T-helper 1 cell (primary cell): ENCODE measurements at places on chromosomes 16 and 17.

DNA sequence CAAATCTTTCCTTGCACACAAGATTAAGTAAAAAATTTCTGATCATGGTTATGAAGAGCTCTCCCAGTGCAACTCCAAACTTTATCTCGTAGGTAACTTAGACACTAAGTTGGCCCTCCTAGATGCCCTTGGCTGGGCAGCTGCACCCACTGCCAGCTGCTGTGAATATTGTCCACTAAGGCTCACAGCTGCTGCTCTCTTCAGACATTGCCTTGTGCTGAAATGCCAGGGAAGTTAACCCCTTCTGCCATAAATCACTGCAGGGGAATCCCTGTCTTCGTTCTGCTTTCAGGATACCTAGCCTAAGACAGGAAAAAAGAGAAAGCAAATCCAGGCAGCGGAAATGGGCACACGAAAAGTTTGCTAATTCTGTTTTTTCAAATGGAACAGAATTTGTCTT is 106.4 kb downstream of the IRX5 start:
- no peak for DNase-seq

DNA sequence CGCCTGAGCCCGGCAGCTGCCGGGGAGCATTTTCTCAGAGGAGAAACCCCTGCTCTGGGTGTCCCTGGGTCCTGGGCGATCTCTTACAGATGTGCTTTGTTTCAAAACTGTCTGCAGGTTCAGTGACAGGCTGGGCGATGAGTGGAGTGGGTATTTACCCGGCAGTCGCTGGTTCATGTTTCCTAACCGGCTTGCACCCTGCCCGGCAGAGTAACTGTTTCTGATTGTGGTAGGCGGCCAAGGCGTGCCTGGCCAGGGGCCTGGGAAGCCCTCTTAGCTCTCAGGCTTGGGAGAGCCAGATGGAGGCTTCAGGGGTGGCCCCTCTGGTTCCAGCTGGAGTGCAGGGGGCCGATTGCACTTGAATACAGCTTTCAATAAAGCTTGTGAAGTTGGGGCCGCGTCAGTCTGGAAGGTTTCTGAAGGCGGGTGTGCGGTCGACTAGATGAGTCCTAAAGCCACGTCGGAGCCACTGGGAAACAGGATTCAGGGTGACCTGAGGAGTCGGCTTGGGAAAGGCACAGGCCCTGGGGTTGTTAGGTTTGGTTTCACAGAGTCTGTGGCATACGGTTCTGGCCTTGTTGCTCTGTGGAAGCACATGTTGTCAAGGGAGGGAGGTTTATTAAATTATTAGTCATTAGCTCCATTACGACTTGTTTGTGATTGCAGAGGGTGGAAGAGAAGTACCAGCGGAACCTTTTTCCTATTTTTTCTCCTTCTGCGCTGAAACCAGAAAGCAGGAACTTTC is 1.4 kb downstream of the BAIAP2 start:
- no peak for DNase-seq

GRCh38 chr16:62450291-62450690 is 414.1 kb upstream of the CDH8 start:
- DNase-seq: no peak

DNA sequence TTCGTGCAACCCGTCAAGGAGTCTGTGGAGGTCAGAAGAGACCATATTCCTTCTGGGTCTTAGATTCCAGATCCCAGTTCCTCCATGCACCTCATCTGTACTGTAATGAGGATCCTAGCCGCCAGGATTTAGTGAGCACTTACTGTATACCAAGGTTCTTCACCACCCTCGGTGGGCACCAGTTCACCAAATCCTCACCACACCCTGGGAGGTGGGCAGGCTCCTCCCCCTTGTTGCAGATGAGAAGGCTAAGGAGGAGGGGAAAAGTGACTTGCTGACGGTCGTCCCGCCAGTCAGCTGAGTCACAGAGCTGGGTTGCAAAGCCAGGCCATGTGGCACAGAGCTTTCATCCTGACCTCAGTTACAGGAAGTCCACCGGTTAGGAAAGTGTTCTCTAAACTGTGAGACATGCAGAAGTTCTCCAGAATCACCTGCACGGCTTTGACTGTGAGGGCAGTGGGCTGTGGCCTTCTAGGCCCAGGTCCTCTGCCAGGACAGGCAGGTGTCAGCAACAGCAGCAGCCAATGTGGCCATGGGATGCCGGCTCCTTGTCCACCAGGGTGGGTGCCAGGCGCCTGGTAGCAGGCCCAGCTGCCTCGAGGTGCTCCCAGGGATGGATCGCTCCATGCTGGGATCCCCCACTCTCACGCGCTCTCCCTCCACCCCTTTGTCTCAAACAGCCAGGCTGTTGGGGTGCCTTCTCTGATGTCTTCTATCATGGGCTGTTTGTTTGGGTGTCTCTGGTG is 240.3 kb upstream of the GSE1 start:
- no peak for DNase-seq

- no peak for DNase-seq
Measured at GRCh38 chr17:260944-261343, 79.5 kb upstream of the DOC2B start.

DNA sequence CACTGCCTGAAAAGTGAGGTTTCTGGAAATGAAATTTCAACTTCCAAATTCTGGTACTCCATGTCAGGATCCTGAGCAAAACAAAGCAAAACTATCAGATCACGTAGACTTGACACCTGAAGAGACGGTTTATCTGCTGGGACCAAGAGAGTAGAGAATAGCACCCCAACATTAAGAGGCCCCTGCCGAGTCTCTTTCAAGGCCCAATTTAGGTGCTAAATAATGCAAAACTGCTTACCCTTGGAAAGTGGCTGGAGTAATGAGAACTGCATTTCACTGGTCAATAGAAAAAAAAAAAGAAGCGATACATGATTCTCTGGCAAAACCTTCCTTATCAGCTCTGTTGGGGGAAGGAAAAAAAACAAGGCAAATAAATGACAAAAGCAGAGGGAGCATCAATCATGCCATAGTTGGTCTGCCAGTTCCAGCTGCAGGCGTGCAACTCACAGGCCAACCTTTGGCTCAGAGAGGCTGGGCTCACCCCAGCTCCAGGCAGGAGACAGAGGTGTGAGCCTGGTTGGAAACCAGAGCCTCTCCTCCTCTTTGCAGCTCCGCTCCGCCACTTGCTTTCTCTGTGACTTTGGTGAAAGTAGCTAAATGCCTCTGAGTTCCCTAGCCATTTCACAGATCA is 595.2 kb downstream of the TOX3 start:
- DNase-seq: no peak

GRCh38 chr17:74923538-74924249 is 379 bp upstream of the OTOP2 start:
- peak; percentile 54 for DNase-seq

- no peak for DNase-seq
Measured at GRCh38 chr16:87618216-87618615, 15.9 kb downstream of the JPH3 start.

GRCh38 chr17:10648956-10649355 is 8.2 kb downstream of the MYH3 start:
- no peak for DNase-seq

- no peak for DNase-seq
Measured at GRCh38 chr17:65143889-65144604, 6.9 kb downstream of the RGS9 start.

- no peak for DNase-seq
Measured at GRCh38 chr16:86018071-86018470, 119.1 kb downstream of the IRF8 start.
